ENCODE measurements at places on chromosomes 2 and 18. TPM values are rescaled to one million over a fixed set of nuclear protein-coding genes. Genes with fewer than 3 reads are reported as not detected.
A peak's percentile ranks its signal among the peaks of the same experiment; 100 is the strongest.

GRCh38 chr2:191183081-191183480, 32.3 kb upstream of the STAT4 start:
- no peak for DNase-seq

Gene BMP10
- not detected for total RNA-seq

DNA sequence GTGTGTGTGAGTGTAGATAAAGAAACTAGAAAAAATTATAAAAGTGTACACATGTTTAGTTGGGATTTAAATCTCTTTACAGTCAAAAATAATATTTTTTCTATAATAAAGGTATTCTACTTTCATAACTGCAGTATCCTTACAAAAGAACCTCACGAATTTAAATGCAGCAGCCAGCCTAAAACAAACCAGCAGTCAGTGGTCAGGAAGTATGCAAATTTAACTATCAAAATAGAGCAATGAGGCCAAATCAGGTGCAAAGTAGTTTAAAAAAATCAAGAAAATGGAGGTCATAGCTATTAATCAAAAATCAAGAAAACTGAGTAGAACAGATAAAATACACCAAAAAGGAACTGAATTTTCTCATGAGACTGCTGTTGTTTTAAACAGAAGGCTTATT, 407.1 kb downstream of the CDH19 start:
- DNase-seq: no peak

- DNase-seq: peak; percentile 68
Observed at GRCh38 chr2:223884399-223884798, 47.0 kb upstream of the AP1S3 start.

DNA sequence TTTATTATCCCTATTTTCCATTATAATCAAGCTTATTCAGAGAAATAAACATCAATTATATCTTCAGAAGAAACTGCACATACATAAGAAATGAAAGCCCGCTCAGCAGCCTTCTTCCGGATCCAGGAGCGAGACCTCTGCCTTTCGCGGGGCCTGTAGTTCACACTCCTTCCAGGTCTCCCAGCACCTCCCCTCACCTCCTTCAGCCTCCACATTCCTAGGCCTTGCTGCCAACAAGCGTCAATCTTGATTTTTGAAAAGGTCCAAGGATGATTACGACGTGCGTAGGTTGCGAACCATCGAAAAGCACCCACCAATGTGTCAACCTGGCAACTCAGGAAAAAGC, 355 bp upstream of the KIDINS220 start:
- DNase-seq: no peak

GRCh38 chr2:119808516-119809147, 48.9 kb downstream of the PTPN4 start:
- no peak for DNase-seq

- DNase-seq: no peak
Observed at GRCh38 chr2:141529659-141530058, 601.2 kb downstream of the LRP1B start.

Gene DRC1
- not detected for total RNA-seq

GRCh38 chr2:118148133-118148532, 59.9 kb downstream of the INSIG2 start:
- no peak for DNase-seq

Gene SIX2
- not detected for total RNA-seq

DNA sequence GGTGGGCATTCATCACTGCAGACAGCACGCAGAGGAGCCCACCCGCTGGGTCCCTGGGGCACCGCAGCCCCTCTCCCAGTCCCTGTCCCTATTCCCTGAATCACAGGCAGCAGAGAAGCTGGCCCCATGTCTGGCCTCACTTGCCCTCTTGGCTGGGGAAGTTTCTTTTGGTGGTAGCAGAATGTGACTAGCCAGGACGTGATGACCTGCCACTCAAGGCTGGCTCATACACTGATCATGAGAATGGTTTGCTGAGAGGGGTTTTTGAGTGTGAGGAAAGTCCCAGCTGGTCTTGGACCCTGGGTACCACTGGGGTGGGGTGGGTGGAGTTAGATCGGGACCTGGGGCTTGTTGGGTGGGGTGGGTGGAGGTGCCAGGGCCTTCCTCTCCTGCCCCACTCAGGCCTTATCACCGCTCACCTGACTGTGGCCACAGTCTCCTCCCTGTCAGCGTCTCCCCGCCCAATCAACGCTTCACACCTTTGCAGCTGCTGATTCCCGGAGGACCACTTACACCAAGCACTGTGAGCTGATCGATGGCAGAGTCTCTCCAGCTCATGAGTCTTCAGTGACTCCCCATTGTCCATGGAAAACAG, 28.9 kb upstream of the FOSL2 start:
- no peak for DNase-seq
